ENCODE measurements at places on chromosomes 2 and 18. TPM values are rescaled to one million over a fixed set of nuclear protein-coding genes. Genes with fewer than 3 reads are reported as not detected.

GRCh38 chr2:54088191-54088634 lies 27.2 kb upstream of the ACYP2 start:
- no peak for DNase-seq

DNA sequence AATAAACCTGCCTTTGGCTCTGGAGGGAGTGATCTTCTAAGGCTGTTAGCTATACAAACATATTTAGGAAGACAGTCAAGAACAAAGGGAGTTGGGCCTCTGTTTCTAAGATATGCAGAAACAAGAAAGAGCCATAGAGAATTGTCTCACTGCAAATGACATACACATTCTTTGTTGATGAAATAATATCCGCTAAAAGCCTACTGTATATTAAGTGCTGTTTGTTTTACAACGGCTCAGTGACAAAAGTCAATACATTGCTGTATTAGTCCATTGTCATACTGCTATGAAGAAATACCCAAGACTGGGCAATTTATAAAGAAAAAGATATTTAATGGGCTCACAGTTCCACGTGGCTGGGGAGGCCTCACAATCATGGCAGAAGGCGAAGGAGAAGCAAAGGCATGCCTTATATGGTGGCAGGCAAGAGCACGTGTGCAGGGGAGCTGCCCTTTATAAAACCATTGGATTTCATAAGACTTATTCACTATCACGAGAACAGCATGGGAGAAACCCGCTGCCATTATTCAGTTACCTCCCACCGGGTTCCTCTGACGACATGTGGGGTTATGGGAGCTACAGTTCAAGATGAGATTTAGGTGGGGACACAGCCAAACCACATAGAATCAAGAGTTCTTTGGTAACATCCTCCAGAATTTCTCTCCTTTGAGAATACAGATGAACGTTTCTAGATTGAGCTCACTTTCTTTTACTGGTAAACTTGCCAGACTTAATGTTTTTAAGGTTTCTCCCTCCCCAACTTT lies 157.8 kb downstream of the PIK3C3 start:
- no peak for DNase-seq

- DNase-seq: no peak
Measured at GRCh38 chr2:74894272-74894981, 60.5 kb downstream of the HK2 start.

DNA sequence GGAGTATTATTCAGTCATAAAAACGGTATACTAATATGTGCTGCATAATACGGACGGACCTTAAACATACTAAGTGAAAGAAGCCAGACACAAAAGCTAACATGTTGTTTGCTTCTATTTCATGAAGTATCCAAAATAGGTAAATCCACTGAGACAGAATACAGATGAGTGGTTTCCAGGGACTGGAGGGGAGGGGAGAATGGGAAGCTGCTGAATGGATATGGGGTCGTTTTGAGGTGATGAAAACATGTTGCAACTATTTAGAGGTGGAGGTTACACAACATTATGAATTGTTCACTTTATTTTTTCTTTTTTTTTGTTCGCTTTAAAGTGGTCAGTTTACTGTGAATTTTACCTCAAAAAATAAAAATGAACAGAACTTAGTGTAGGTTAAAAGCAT lies 52.9 kb downstream of the RAB10 start:
- DNase-seq: no peak

- no peak for DNase-seq
Measured at GRCh38 chr18:61034580-61034979, 298.6 kb upstream of the CDH20 start.

DNA sequence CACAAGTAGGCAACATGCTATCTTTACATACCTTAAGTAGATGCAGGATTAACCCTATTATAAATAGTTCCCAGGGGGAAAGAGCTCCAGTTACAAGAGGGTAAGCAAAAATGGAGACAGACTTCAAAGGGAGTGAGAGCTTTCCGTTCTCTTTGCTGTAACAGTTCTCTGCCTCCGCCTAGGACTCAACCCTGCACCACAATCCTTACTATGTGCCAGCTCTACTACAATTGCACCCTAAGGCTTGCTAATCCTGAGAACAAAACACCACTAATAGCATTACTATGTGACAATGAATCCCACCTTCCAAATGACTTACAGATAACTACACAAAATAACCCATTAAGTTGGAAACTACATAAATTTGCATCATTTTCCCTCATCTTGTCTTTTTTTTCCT lies 7.7 kb downstream of the ZBTB14 start:
- no peak for DNase-seq

DNA sequence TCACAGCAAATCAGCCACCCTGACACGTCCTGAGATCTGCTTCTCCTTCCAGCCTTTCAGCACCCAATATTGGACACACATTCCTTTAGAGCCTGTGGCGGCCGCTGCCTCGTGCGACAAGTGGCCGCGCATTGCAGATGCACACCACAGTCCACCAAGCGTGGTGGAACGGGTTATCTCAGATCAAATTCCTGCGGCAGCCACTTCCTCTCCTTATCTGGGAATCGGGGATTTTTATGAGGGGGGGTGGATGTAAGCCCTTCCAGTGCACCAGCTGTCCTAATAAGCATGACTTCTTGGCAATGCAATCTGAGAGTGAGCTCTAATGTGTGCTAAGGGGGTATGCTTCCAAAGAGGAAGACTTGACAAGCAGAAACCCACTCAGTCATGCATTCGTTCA lies 18.3 kb upstream of the BMP10 start:
- no peak for DNase-seq

DNA sequence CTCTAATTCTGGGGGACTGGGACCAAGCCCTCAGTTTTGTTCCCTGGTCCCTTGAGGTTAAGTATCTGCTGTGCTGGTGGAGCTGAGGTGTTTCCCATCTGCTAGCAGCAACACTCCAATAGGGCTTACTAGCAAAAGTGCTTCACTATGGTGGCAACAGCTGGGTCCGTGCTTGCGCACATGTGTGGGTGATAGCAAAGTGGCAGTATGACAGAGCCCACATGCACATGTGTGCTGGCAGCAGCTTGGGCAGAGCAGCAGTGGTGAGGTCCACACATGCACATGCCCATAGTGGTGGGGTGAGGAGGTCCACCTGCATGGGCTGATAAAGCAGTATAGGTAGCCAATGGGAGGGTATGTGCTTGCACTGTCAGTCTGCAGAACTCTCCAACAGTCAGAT lies 1723.7 kb downstream of the SUCLG1 start:
- DNase-seq: no peak

DNA sequence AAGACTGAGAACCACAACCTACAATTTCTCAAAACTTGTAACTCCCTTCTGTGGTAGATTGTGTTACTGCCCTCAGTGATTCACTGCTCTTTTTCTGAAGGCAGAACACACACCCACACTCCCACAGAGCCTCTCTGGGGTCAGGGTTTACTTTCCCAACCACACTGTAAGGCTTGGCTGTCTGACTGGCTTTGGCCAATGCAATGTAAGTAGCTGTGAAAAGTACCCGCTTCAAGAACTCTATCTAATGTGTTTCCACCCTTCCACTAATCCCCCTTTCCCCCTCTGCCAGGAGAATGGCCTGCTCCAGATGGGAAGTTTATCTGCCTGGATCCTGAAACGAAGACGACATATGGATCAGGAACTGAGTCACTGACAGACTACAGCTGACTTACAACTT lies 222.7 kb downstream of the CDH2 start:
- DNase-seq: no peak

GRCh38 chr2:233039846-233040530 lies 7.5 kb downstream of the NEU2 start:
- no peak for DNase-seq

- no peak for DNase-seq
Measured at GRCh38 chr2:128770143-128771085, 451.7 kb upstream of the HS6ST1 start.

DNA sequence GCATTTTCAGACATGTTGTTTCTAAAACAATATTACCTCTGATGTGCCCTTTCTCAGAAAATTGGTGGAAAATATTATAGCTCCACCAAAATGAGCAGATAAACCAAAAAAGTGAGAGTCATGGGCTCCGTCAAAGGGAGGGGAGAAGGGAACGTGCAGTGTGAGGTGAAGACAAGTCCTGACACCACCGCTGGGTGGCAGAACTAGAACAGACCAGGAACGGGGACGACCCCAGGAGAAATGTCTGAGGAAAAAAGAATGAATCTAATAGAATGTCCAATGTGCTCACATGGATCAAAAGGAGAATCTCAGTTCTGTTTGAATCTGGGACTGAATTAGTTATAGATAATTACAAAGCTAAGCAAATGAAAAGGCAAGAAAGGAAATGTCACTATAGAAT lies 22.6 kb upstream of the BCL2 start:
- DNase-seq: no peak

GRCh38 chr2:238865015-238865719 lies 17.3 kb downstream of the TWIST2 start:
- DNase-seq: no peak

DNA sequence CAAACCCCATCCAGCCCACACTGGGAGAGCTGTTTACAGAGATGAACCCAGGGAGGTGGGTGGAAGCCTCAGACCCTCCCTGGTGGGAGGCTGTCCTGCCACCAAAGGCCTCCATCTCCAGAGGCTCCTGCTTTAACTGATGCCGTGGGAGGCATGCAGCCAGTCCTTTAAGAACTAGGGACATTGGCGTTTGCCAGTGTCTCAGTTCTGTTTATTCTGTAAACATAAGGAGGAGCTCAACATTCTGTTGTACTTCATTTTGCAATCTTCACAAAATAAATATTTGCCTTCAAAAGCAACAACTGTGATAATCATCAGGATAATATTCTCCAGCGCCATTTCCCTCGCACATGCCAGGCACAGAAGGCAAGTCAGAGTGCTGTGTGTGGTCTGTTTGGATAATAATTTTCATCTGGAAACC lies 6.8 kb downstream of the EDAR start:
- no peak for DNase-seq

DNA sequence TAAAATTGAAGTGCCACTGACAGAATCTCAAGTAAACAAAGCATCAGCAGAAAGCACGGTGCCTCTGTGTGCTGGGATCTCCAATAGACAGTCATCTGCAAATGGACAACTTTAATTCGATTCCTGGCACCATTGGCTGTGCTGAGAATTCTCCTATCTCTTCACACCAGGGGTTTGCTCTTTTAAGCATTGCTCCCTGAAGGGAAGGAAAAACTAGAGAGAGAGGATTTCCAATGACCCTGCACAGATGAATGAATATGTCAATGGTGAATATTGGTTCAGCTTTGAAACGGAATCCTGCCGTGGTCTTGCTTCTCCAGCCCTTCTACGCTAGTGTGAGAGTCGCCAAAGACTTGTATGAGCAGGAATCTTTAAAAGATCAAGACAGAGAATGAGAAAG lies 97.9 kb downstream of the FIGN start:
- no peak for DNase-seq

DNA sequence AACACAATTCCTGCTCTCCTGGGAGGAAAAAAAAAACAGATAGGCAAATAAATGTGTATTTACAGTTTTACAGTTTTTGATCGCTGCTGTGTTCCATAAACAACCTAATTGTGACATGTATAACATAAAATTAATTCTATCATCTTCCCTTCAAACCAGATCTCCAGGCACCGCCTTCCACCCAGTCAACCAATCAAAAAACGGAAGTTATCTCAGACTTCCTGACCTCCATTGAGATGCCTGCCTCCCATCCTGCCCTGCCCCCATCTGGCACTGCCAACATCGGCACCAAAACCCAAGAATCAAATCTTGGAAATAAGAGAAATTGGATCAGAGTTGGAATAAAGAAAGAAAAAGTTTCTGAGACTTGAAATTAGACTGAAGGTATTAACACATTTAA lies 3.1 kb upstream of the RIOK3 start:
- DNase-seq: no peak

DNA sequence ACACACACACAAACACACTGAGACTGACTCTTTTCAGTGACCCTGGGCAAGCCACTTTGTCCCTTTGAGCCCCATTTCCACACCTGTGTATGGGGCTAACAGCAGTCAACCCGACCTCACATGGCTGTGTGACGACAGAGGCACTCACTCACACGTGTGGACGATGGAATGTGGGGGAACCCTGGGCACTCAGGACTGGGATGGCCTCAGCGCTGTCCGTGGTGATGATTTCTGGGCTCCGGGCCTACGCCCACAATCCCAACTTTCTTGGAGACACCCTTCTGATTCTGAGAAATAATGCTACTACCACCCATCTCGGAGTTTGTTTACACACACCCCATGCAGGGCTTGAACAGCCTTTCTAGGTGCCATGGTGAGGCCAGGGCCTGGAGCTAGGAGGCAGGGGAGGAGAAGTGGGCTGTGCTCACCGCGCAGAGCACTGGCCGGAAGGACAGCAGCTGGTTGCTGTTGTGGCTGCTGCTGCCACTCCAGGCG lies 1.5 kb downstream of the CRYBA2 start:
- no peak for DNase-seq

The KIF1A gene
- total RNA-seq: 0.97 TPM

The RNU2-63P gene
- total RNA-seq: 19.7 TPM

The LIPG gene
- 0.59 TPM for total RNA-seq

The PRSS56 gene
- total RNA-seq: not detected

The SERPINB7 gene
- total RNA-seq: not detected

The AMER3 gene
- total RNA-seq: not detected

The ZSWIM2 gene
- total RNA-seq: not detected

The MAL gene
- total RNA-seq: 101 TPM

The DOK6 gene
- not detected for total RNA-seq

The GAL3ST2 gene
- total RNA-seq: 1.3 TPM

The TNS1 gene
- total RNA-seq: 0.91 TPM

Data from activated T-helper 2 cell treated with anti-CD3 and anti-CD28 coated beads, Interferon-gamma antibody, Interleukin-2, Interleukin-4, amounts not matched to agents 10 μg/mL and 5 μg/mL and 100 μg/mL, durations not matched to agents 14 hours and 24 hours and 36 hours (primary cell).